Ureter (tissue), 1 donor: ENCODE measurements at places on chromosomes 16 and 17. TPM values are rescaled to one million over a fixed set of nuclear protein-coding genes. Genes with fewer than 3 reads are reported as not detected.

PYDC1 gene
- not detected for total RNA-seq

OR1F1 gene
- not detected for total RNA-seq

CNTNAP1 gene
- total RNA-seq, result 15.3 TPM

GRCh38 chr16:9072806-9073341 is 18.6 kb upstream of the HAPSTR1 start:
- DNase-seq, result no peak

GRCh38 chr17:8781776-8782175 is 17.4 kb downstream of the MFSD6L start:
- DNase-seq, result no peak

- DNase-seq, result no peak
Observed at GRCh38 chr17:34764716-34765115, 185.3 kb downstream of the TMEM132E start.

ARL4D gene
- 34.3 TPM for total RNA-seq

DNA sequence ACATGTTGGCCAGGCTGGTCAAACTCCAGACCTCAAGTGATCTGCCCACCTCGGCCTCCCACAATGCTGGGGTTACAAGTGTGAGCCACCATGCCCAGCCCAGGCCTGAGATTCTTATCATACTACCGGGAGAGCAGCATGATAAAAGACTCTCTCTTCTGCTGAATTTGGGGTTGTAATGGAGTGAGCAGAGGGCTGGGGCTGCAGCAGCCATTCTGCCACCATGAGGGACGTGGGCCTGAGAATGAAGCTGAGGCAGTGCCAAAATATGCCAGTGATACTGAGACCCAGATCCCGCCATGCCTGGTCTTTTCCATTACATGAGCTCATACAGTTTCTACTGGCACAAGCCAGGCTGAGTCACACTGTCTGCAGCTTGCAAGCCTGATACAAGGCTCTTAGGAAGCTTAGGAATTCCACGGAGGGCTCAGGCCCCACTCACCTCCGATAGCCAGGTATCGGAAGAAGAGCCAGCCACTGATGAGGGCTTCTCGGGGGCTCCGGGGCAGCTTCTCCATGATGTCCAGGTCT is 19.6 kb upstream of the P2RX1 start:
- no peak for DNase-seq

DNA sequence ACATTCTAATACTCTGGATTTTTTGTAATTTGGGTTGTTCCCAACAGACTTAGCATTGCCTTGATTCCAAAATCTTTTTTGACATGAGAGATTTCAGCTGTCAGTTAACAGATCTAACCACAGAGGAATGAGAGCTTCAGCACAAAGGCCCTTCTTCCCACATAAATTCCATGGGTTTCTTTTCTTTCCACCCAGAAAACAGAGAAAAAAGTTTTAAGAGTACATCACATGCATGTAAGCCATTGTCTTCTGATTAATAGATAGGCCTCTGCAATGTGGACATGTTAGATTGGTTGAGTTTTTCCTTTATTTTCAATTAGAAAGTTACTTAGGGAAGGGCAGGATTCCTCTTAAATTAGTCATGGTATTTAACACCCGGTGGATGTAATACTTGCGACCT is 939 bp downstream of the MYH8 start:
- DNase-seq, result no peak

- no peak for DNase-seq
Observed at GRCh38 chr17:63491977-63492618, 15.2 kb downstream of the ACE start.

GRCh38 chr16:4409081-4409932 is 7.1 kb downstream of the CORO7 start:
- no peak for DNase-seq

DNA sequence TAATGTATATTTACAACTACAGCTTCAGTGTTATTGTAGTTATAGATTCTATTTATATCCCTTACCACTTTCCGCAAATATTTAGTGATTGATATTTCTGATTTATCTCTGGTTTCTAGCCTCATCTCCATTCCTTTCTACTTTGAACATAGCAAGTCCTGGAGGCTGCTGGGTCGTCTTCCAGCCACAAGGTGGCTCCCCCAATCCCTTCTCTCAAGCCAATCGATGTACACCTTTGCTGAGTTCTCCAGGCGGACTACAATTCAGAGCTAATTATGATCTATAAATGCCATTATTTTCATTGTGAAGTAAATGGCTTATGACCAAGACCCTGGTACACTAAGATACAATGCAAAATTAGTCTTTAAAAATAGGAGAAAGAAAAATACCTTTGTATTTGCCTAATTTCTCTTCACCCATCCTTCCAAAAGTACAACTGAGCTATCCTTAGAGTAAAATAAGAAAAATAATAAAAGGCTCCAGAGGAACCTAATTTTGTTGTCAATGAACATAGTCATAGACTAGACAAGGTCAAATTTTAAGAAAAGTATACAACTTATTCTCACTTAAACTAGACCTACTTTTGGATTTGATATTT is 122.1 kb downstream of the SKAP1 start:
- DNase-seq, result peak; percentile 54

- DNase-seq, result no peak
Observed at GRCh38 chr16:3046641-3047386, 453 bp downstream of the MMP25 start.

CA4 gene
- total RNA-seq, result 1.5 TPM

- no peak for DNase-seq
Observed at GRCh38 chr17:79574108-79574507, 36.7 kb downstream of the RBFOX3 start.

GRCh38 chr17:60229188-60229802 is 79.5 kb downstream of the CA4 start:
- DNase-seq, result no peak

DNA sequence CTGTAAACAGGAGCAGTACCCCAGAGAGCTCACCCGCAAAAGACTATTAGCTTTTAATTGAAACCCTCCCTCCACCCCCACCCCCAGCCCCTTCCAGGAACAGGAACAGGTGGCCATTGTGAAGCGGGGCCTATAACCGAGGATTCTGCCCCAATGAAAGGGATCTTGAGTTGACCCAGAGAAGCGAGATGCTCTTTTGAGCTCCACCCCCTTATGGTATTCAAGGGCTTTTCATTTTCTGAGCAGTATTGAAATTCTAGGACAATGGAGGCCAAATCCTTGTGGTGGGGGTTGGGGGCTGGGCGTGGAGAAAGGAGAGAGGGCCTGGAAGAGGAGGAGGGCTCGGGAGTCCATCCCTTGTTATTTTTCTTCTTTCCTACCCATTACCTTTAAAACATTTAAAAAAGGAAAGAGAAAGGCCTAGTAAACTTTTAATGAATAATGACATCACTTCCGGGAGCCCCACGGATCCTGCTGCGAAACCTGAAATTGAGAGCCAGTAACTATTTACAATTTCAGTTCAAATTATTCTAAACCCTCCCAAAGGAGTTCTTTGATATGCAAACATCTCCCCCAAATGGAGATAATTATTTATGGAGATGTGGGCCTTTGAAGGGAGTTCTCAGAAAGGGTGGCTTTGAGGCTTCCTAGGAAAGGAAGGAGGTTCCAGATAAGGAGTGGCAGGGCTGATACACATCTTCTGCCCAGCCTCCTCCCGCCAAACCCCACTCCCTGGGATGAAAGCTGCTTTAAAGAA is 30.5 kb downstream of the HS3ST3B1 start:
- DNase-seq, result no peak

EVPL gene
- 84.2 TPM for total RNA-seq

- DNase-seq, result peak; percentile 44
Observed at GRCh38 chr16:5615868-5616642, 518.5 kb upstream of the EEF2KMT start.

GRCh38 chr16:85484347-85485300 is 128.5 kb upstream of the GSE1 start:
- no peak for DNase-seq

DNA sequence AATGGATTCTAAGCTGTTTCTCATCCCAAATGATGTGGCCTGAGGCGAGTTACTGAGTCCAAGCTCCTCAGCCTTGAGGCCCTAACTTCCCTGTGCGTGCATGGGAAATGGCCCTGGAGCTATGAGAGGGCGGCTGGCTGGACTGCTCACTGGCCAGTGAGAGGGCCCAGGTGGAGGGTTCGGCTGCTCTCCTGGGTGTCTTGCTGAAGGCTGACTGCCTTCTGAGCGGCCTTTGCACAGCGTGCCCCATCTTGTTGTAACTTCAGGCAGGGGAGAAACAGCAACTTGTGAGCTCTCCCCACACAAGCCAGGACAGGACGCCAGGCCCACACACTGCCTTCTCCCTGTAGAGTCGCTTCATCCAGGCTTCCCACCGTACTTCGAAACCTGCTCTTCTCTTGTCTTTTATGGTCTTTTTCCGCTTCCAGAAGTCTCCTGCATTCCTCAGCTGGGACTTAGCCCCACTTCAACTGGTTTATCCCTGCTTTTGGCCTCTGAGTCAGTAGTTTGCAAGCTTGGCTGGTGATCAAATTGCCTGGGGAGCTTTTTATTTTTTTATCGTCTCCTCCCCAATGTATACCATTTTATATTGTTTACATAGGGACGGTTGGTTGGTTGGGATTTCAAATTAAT is 13.3 kb downstream of the CDH3 start:
- DNase-seq, result peak; percentile 59

DNA sequence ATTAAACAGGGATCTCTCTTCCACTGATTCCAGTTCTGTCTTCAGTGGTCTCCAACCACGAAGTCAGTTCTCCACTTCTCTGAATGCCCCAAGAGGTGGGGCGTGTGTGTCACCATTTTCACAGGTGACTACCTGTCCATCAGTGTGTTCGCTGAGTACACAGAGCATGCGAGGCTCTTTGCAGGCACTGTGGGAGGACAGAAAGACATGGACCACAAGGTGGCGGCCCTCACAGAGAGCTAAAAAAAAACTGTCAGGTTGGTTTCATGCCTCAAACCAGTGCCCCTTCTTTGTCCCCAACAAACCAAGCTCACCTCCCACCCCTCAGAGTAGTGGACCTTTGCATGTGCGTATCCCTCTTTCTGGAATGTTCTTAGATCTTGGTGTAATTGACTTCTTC is 13.8 kb downstream of the EMP2 start:
- DNase-seq, result no peak
